ENCODE measurements at places on chromosomes 4 and X. TPM values are rescaled to one million over a fixed set of nuclear protein-coding genes. Genes with fewer than 3 reads are reported as not detected.

ABLIM2 gene
- 3.0 TPM for total RNA-seq

RNF128 gene
- total RNA-seq, result 2.0 TPM

SLC10A6 gene
- total RNA-seq, result not detected

DCAF8L2 gene
- total RNA-seq, result not detected

DNA sequence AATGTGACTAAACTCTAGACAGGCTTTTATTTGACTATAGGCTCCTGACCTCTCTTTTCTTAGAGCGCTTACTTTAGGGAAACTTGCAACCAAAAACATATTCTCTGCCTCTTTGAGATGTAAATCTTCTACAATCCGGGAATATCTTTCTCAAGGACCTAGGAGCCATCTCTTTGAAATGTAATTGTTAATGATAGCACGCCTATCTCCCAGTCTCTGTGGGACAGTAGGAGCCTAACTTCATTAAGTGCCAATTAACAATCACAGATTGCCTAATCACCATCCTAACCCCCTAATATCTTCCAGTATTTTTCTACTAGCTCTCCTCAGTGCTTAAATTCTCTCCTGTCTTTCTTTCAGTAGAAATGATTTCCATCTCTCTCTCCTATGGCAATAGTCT is 628.6 kb downstream of the DMD start:
- no peaks in the 10 kb centered on the region for H3K4me1 ChIP-seq
- H3K36me3 ChIP-seq, result no peaks in the 10 kb centered on the region
- no peaks in the 10 kb centered on the region for H3K27me3 ChIP-seq
- DNase-seq, result no peak
- H3K27ac ChIP-seq, result no peak overlapping the region

DNA sequence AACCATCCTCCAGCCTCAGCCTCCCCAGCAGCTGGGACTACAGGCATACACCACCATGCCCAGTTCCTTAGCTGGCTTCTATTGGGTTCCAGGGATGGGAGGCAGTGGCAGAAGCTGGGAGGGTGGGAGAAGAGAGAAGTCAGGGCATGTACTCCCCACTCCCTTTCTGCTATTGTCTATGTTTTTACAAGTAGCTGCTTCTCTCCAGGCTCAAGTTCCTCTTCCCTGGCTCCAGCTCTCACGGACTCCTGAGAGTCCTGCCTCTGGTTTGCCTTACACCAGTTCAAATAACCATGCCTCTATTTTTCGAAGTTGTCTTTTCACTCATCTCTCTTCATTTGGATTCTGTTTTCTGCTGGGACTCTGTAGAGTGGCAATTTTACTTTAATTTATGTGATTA is 2.9 kb downstream of the TBC1D9 start:
- no peaks in the 10 kb centered on the region for H3K36me3 ChIP-seq
- no peak overlapping the region for H3K27ac ChIP-seq
- DNase-seq, result no peak

- peaks cover 17% of the 10 kb centered on the region for H3K4me1 ChIP-seq
- no peak overlapping the region for H3K4me3 ChIP-seq
- no peaks in the 10 kb centered on the region for H3K36me3 ChIP-seq
- H3K27ac ChIP-seq, result no peak overlapping the region
- no peak for DNase-seq
Measured at GRCh38 chr4:37666625-37667071, 19.5 kb downstream of the RELL1 start.

DNA sequence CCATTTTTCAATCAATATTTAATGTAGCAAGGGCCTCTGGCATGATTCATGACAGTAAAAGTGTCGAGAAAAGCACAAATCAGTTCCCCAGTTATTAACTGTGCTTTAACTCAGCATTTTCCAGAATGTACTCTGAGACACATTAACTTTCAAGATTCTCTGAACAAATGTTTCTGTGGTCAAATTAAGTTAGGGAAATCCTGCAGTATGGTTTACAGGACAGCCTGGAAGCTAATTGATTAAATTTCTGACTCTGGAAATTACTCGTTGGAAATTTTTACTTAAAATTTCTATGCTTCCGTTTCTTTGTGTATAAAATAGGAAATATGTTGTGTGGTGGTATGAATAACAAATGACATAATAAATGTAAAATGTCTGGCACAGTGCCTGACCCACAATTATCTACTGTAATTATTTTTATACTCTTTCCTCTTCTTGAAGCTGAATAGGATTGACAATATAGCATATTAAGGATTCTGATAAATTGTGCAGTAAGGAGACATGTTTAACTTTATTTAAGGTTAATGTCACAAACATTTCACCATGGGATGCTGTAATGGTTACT is 33.7 kb downstream of the STK32B start:
- DNase-seq, result no peak
- no peaks in the 10 kb centered on the region for H3K27me3 ChIP-seq
- no peak overlapping the region for H3K4me3 ChIP-seq
- H3K36me3 ChIP-seq, result no peaks in the 10 kb centered on the region

DNA sequence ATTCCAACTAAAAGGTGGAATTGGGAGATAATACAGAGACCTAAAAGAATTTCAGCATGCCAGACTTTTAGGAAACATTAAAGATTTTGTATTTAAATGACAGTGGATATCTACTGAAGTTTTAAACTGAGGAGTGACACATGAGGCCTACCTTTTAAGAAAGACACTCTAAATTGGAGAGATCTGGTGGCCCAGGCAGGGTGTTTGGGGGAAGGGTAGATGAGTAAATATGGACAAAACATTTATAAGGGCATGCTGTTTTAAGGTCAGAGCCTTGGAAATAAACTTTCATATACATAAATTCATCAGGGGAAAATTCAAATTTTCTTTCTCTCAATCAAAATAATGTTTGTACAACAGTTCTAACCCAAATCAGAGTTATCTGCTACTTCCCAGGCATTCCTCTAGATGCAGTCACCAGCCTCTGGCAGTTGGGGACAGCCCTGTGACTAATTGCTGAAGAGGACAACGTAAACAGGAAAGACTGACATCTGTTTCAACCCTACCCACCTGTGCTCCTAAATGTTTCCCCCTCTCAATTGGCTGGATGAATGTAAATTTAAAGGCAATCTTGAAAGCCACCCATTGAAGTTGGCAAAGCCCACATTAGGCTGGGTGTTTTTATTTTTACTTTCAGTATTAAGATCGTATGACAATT is 1646.9 kb upstream of the ADGRL3 start:
- no peak overlapping the region for H3K4me3 ChIP-seq
- no peak for DNase-seq
- H3K4me1 ChIP-seq, result no peaks in the 10 kb centered on the region
- H3K36me3 ChIP-seq, result no peaks in the 10 kb centered on the region
- no peak overlapping the region for H3K27ac ChIP-seq
- H3K27me3 ChIP-seq, result no peaks in the 10 kb centered on the region

GRCh38 chr4:175906384-175906783 is 94.3 kb upstream of the GPM6A start:
- no peaks in the 10 kb centered on the region for H3K27me3 ChIP-seq
- H3K4me3 ChIP-seq, result no peak overlapping the region
- H3K4me1 ChIP-seq, result peaks cover 6% of the 10 kb centered on the region
- no peak for DNase-seq
- no peaks in the 10 kb centered on the region for H3K36me3 ChIP-seq

DNA sequence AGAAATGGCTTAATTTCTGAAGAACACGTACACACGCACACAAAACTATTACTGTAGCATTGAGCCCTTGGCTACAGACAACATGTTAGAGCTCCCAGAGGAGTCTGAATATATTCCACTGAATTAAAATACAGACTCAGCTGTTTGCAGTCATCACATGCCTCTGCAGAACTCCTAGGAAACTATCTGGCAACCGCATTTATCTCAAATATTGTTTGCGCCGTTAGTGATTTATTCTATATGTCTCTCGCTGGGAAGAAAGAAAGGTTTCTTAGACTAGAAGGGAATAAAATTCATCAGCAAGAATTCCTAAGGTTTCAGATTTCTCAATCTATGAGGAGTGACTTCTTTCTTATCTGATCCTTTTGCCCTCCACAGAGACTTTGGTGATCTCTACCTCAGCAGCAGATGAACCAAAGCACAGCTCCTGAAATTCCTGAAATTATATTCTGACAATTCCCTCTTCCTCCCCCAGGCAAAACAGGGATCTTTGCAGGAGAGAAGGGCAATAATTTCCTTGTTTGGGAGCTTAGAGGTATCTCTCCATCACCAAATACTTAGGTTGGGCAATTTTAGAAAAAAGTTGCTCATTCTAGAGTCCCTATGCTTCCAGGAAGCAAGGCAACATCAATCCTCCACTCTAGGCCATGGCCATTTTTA is 199.2 kb downstream of the APBB2 start:
- no peaks in the 10 kb centered on the region for H3K36me3 ChIP-seq
- DNase-seq, result no peak
- no peak overlapping the region for H3K4me3 ChIP-seq
- no peaks in the 10 kb centered on the region for H3K4me1 ChIP-seq
- no peak overlapping the region for H3K27ac ChIP-seq

- no peaks in the 10 kb centered on the region for H3K27me3 ChIP-seq
- no peak overlapping the region for H3K4me3 ChIP-seq
- no peak overlapping the region for H3K27ac ChIP-seq
Measured at GRCh38 chrX:43551590-43551989, 104.5 kb upstream of the MAOA start.

GRCh38 chr4:125739760-125740159 is 425.0 kb downstream of the FAT4 start:
- peaks cover 2% of the 10 kb centered on the region for H3K4me1 ChIP-seq
- H3K27ac ChIP-seq, result no peak overlapping the region
- no peaks in the 10 kb centered on the region for H3K27me3 ChIP-seq
- no peak for DNase-seq
- no peaks in the 10 kb centered on the region for H3K36me3 ChIP-seq

- no peak for DNase-seq
- H3K36me3 ChIP-seq, result no peaks in the 10 kb centered on the region
- H3K27ac ChIP-seq, result no peak overlapping the region
- H3K4me3 ChIP-seq, result no peak overlapping the region
- no peaks in the 10 kb centered on the region for H3K4me1 ChIP-seq
Measured at GRCh38 chr4:172055498-172055897, 242.3 kb downstream of the GALNTL6 start.

DNA sequence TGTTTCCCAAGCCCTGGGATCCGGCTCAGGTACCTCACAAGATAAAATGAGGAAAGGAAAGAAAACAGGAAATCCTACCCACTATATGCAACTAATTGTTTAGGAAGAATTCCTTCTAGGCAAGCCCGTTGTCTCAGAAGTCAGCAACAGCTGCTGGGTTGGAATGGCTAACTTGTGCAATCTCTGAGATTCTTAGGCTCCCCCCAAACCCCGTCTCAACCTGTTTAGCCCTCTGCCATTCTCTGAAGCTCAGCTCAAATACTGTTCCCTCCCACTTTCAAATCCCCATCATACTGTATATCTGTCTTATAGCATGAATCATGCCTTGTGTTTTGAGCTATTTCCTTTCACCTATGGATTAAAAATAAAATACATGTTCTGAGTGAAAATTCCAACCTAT is 28.9 kb downstream of the STARD8 start:
- no peak overlapping the region for H3K27ac ChIP-seq
- no peaks in the 10 kb centered on the region for H3K4me1 ChIP-seq
- no peaks in the 10 kb centered on the region for H3K27me3 ChIP-seq
- no peaks in the 10 kb centered on the region for H3K36me3 ChIP-seq

- no peaks in the 10 kb centered on the region for H3K4me1 ChIP-seq
- H3K4me3 ChIP-seq, result no peak overlapping the region
Measured at GRCh38 chr4:132540268-132540667, 608.8 kb upstream of the PCDH10 start.

DNA sequence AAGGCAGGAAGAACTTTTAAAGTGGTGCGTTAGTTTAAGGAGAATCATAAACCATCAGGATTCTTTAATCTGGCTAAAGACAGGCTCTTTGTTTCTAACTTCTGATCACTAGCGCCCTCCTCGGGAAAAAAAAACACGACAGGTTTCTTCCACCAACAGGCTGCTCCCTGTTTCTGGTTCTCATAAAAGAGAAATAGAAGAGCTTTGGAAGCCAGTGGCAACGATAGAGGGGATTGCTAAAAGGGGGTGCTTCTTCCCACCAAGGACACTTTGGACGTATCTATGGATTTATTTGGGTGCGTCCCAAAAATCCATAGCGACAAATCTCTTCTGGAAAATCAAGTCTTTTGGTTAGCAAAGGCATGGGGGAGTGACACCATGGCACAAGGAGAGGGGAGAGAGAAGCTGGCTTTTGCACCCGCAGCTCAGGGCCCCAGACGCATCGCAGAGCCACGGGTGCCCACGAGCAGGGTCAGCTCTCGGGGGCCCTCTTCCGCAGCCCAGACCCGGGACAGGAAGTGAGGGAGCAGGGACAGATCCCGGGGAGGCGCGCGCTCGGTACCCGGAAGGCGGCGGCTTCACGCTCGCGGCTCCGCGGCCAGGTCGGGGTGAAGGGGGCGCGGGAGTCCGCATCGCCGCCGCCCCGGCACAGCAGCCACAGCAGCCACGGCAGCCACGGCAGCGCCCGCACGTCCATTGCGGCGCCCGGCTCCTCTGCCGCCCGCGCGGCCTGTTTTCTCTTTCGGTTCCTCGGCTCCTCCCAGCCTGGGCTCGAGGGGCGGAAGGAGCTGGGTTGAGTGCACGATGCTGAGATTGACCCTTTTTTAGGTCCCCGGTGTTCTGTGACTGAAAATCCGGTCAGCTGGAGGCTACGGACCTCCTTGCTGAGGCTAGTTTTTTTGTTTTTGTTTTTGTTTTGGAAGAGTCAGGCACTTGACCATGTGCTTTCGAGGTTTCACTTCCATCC is at the start of gene CTSO:
TSS of gene CTSO (minus strand) at position 716 of the 967 bp plus-strand sequence. CDS start at position 697, 19 bp downstream.
- no peak within 1 kb of the TSS for H3K27ac ChIP-seq
- H3K4me3 ChIP-seq, result peak within 1 kb of the TSS; percentile 59
- no peaks in the 10 kb centered on the region for H3K27me3 ChIP-seq
- no peaks in the 10 kb centered on the region for H3K4me1 ChIP-seq
- no peaks in the 10 kb centered on the region for H3K36me3 ChIP-seq
- DNase-seq, result no peak

DNA sequence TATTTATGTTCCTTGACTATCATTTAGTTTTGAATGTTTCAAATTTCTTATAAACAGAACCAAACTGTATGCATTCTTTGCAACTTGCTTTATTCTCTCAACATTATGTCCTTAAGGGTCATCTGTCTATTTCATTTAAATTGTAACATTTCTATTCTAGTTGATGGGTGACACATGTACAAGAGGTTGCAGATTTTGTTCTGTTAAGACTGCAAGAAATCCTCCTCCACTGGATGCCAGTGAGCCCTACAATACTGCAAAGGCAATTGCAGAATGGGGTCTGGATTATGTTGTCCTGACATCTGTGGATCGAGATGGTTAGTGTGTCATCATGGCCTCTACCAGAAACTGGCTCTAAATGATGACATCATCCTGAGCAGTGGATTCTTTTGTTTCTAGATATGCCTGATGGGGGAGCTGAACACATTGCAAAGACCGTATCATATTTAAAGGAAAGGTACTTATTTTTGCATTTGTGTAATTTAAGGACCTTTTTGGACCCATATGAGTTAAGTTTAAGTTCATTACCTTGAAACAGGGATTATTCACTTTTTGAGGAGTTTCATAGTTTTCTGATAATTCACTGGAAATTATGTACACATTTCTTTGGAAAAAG is 6.1 kb downstream of the LIAS start:
- no peak overlapping the region for H3K4me3 ChIP-seq
- H3K27ac ChIP-seq, result no peak overlapping the region
